Substantia nigra (tissue), 51 donors: ENCODE measurements at places on chromosomes 11 and 22.

- DNase-seq = no peak
Observed at GRCh38 chr22:39215070-39215396, 29.7 kb downstream of the PDGFB start.

DNA sequence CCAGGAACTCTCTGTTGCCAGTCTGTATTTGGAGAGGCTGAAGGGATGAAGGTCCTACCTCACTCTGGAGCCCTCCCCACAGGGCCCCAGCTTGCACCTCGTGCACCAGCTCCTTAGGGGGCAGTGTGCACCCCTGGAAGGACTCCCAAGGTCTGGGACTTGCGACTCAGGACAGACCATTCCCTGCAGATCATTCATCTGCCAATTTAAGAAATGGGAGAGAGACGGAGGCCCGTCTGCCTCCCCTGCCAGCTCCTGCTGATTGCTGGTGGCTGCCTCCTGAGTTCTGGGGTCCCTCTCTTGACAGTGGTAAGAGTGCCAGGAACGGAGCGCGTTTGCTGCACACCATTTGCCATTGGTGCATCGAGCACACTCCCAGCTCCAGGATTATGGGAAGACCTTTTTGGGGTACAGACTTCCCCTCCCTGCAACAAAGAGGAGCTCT, 27.4 kb upstream of the MALAT1 start:
- no peak for DNase-seq

DNA sequence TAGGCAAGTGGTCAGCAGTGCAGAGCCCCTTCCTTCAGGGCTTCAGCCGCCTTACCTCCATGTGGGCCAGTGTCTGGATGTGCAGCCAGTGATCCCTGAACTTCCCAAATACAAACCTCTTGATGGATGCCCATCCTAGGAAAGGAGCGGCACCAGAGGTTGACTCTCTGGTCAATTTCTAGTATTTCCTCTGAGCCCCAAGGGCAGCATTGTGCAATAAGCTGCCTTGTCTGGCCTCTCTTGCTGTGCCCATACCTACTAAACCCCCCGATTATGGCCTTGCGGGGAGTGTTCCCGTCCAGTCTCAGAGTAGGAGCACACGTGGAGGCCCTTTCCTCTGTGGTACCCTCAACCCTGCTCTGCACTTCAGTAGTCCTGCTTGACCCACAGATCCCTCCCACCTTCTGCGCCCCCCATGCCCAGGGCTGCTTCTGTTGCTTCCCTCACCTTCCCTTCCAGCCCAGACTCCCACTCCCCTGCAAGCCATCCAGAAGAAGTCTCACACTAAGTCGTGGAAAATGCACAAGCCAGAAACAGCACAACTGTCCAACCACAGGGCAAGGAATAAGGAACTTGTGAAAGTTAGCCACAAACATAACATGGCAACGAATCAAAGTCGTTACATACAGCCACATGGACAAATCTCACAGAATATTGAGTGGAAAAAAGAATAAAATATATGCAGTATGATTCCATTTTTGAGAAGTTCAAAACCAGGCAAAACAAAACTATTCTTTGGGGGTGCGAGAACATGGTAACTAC, 39.6 kb upstream of the HORMAD2 start:
- DNase-seq = no peak

GRCh38 chr22:36870250-36870649, 9.4 kb downstream of the NCF4 start:
- DNase-seq = no peak

DNA sequence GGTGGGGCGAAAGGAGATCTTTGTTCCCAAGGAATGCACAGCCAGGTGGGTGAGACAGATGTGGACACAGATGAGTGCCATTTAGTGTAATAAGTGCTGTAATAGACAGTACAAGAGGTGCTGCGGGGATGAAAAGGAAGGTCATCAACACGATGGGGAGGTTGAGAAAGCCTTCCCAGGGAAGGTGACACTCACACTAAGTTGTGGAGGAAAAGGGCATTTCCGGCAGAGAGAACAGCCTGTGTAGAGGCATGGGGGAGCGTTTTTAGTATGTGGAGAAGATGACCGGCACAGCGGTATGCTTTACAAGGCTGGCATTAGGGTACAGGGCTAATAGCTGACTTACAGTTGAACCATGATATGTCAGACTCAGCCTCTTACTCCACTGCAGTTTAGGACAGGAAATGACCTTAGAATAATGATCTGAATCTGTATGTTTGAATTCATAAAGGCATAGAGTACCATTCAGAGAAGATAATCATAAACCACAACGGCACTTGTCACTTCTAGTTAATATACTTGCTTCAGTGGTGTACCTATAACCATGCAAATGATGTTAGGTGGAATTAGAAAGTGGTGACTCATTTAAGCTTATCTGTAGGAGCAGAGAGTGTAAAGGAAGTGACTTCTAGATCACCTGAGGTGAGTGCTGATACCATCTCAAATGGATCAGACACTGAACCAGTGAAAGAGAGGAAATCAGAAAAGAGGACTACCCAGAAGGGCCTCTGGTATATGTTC, 60.6 kb downstream of the FAM83F start:
- no peak for DNase-seq

DNA sequence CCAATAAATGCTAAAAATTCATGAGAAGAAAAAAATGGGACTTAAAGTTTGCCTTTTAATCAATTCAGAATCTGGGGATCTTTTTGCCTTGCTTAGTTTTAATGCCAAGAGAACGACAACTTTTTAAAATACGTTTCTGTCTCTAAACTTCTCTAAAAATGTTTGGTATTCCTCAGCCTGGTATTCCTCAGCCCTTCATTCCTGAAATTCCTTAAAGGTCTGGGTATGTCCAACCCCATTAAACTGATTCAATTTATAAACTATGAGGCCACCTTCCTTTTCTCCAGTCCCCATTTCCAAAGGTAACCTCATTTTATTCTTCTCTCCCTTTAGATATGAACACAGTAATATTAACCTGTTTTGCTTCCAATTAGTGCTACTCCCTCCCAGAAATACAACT, 16.6 kb downstream of the POLA2 start:
- DNase-seq = no peak
